ENCODE measurements at places on chromosomes 1 and 21.

DNA sequence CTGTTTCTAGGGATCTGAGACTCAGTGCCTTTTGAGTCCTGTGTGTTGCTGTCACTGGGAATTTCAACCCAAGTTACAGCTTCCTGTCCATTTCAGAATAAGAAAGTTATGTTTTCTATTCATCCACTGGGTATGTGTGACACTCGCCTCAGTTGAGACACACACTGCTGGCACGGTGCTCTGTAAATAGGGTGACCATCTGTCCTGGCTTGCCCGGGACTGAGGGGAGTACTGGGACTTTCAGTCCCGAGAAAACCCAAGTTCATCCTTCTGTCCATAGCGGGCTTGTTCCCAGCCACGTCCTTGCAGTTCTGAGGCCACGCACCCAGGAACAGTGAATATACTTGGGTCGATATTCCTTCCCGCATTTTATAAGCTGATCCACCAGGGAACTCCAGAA lies 56.3 kb upstream of the DISP3 start:
- DNase-seq, result no peak

- no peak for DNase-seq
These were observed 98.5 kb downstream of the MRPL37 start for GRCh38 chr1:54298284-54299033.

GRCh38 chr1:39153684-39154083 lies 50.8 kb upstream of the MACF1 start:
- DNase-seq, result no peak

- no peak for DNase-seq
These were observed 468 bp upstream of the ABCA4 start for GRCh38 chr1:94121411-94121821.

DNA sequence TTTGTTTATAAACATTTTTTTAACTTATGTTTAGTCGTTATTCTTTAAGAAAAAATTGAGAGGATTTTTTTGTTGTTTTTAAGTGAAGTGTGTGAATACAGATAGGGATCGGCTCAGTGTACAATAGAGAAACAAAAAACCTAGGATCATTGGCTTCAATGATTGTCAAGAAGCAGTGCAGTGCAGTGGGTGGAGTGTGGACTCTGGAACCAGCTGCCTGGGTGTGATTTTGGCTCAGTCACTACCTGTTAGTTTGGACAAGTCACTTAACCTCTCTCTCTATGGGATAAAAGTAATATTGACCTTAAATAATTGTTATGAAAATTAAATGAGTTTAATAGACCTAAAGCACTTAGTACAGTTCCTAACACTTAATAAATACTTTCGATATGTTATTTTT lies 41.3 kb downstream of the SCCPDH start:
- no peak for DNase-seq

GRCh38 chr1:201108614-201109013 lies 3.6 kb downstream of the CACNA1S start:
- DNase-seq, result no peak

- no peak for DNase-seq
These were observed 39.0 kb downstream of the NEXN start for GRCh38 chr1:77927414-77927813.

- no peak for DNase-seq
These were observed 12.4 kb downstream of the IER5 start for GRCh38 chr1:181100934-181101333.

DNA sequence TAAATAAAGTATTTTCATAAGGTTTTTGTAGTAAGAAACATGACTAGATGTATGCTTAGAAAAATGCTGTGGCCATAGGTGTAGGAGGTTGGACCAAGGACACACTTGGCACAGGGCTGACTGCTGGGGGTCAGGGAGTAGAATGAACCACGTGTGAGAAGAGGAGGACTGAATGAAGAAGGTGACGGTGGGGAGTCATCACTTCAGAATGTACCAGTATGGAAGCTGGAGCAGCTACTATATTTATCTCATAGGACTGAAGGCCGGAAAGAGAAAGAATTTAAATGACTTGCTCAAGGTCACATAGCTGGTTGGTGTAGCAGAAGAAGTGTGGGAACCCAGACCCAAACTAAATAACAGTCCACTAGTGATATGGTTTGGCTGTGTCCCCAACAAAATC lies 79.8 kb upstream of the HAO2 start:
- no peak for DNase-seq

GRCh38 chr21:43884012-43884860 lies 19.2 kb downstream of the AGPAT3 start:
- DNase-seq, result no peak

GRCh38 chr1:157162345-157162744 lies 24.1 kb upstream of the ETV3 start:
- DNase-seq, result no peak

GRCh38 chr1:167860231-167860923 lies 53.6 kb downstream of the ADCY10 start:
- DNase-seq, result no peak

DNA sequence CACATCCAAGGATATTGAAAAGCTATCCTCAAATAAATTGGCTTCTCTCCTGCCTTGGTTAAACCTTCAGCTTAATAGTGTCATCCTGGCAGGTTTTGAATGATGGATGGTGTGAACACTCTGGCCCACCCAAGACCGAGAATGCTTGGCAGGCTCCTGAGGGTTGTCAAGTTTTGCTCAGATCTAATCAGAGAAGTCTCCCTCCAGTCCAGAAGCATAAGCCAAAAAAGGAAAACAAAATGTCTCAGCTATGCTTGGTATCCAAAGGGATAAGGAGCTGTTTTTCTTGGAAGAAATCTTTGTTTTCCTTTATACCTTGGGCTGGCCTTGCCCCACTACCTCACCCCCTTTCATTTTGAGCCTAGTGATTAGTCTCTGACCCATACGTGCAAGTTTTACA lies 172.7 kb downstream of the CRB1 start:
- DNase-seq, result no peak

GRCh38 chr1:89309828-89310227 lies 37.2 kb upstream of the GBP5 start:
- no peak for DNase-seq

DNA sequence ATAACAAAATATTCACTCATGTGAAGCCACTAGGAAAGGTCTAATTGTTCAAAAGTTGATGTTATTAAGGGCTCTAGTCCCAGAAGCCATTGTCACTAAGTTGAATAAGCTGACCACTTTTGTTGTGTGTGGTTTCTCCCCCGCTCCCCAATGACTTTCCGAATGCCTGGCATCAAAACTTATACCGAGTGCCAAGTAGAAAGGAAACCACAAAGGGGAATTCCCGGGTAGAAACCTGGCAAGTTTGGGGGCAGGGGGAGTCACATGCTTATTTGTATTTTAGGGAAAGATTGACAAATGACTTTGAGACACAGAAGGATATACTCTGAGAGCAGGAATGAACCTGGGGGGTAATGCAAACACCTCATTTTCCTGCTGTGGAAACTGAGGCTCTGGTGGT lies 154.1 kb downstream of the TGFBR3 start:
- DNase-seq, result peak; percentile 6

- DNase-seq, result no peak
These were observed 323.5 kb upstream of the LRRC7 start for GRCh38 chr1:69244211-69244610.

DNA sequence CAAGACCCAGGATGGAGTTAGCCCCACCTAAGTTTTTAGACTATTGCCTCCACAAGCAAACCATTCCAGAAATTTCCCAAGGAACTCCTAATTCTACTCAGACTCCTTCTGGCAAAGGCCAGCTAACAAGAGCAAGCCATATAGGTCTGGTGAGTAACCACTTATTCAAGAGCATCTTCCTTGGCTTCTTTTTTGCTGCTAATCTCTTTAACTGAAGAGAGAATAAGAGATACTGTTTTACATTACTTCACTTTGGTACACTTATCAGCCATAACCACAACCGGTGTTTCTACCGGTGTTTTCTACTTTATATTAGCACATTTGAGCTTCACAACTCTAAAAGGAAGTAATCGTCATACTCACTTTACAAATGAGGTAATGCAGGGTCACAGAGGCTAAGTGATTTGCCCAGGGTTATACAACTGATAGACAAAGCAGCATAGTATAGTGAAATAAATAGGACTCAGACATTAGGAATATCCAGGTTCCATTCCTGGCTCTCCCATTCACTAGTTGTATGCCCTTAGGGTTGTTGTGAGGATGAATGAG lies 1.7 kb upstream of the EPS15 start:
- no peak for DNase-seq

- DNase-seq, result no peak
These were observed 25.1 kb upstream of the B3GALT2 start for GRCh38 chr1:193211539-193211938.

- no peak for DNase-seq
These were observed 39.2 kb downstream of the PRMT6 start for GRCh38 chr1:107095647-107096046.

GRCh38 chr1:41648230-41648629 lies 163.7 kb upstream of the EDN2 start:
- DNase-seq, result no peak

DNA sequence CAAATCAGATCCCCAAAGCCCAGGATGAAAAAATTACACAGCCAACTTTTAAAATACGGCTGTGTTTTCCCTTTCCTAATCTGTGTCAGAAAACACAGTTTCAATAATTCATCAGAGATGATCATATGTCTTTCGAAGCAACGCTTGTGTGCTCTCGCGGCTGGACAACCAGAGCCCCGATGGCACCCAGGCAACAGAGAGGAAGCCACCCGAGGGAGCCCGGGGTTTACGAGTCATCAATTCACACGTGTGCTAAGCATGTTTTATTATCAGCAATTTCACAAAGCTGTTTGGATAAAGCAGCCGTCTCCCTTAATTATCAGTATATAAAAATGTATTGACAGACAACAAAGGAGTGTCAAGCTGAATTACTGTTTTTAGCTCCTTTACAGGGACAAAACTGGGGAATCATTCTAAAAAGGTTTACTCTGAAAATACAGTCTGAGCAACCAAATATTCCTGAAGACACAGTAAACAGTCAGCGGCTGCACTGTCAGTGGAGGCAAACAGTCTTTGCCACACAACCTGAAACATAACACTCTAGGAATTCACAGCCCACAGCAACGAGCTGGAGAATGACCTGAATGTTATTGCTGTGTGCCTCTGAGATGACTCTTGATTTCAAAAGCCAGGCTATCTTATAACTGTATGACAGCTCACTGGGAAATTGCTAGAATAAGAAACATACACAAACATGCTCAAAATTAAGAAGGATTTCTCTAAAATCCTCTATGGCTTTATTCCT lies 201.0 kb downstream of the SIPA1L2 start:
- DNase-seq, result no peak

DNA sequence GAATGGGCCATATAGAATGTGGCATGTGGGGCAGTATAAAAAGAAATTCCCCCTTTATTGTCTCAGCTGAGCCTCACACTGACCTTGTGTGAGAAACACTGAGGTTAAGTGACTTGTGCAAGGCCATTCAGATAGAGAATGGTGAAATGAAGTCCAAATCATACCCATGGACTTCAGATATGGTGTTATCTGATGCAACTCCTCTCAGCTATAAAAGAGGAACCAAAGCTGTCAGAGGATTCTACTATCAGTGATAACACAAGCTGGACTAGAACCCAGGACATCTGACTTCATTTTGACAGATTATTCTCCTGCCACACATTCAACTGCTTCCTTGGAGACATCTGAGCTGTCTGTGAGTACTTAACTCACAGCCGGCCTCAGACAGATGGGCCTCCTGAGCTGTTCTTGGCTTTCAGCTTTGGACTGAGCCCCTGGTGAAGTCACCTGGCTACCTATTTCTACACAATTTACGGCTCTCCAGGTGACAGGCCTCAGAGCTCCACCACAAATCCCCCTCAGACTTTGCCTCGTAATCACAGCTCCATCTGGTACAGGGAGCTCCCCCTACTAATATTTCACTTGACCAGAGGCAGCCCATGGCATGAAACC lies 104.6 kb downstream of the PLXNA2 start:
- no peak for DNase-seq

GRCh38 chr1:216606047-216606637 lies 117.1 kb downstream of the ESRRG start:
- DNase-seq, result no peak

GRCh38 chr21:36237441-36237840 lies 80.8 kb downstream of the DOP1B start:
- DNase-seq, result no peak

DNA sequence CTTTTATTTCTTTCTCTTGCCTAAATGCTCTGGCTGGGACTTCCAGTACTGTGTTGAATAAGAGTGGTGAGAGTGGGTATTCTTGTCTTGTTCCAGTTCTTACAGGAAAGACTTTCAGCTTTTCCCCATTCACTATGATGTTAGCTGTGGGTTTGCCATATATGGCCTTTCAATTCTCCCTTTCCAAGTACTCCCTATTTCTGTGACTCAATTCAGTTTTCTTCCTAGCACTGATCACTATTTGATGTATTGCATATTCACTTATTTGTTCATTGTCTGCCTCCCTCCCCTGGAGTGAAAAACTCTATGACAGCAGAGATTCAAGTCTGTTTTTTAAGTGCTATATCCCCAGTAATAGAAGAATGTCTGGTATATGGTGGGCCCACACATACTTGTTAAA lies 618.2 kb upstream of the CAMK1G start:
- DNase-seq, result no peak

DNA sequence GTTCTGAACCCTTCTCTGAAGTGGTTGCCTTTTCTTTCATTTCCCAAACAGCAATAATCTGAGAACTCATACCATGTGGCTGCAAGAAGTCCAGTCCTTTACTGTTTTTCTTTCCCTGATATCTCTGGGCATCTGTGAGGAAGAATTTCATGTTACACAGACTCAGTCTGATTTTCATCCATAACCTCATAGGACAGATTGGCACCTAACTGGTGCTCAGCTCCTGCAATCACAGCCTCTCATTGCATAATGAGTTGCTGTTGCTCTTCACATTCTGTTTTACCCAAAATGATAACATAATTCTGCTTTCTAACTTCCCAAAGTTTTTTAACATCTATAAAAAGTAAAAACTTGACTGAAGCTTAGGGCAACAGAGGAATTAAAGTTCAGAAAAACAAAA lies 472.2 kb upstream of the PBX1 start:
- DNase-seq, result no peak

- DNase-seq, result no peak
These were observed 555.0 kb upstream of the PLXNA2 start for GRCh38 chr1:208799186-208799585.

DNA sequence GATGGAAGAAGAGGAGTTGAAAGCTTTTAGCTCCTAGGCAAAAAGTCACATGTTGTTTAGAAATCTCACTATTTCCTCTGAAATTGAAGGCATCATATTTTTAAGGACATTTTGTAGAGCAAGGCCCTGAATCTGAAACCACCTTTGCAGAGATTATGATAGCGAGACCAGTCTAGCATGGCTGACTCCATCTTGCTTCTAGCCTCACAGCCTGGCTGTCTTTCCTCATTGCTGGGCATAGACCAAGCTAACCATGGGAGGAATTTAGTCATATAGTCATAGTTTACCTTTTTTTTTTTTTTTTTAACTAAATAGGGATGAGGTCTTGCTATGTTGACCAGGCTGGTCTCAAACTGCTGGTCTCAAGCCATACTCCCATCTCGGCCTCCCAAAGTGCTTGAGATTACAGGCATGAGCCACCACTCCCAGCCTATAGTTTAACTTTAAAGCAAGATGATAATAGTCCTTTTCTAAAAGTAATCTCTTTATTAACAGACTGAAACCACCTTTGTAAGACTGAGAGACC lies 42.2 kb upstream of the ZNF326 start:
- DNase-seq, result no peak

All from stimulated activated CD4-positive, alpha-beta T cell treated with anti-CD3 and anti-CD28 coated beads, Interleukin-15, amount 100 ng/mL, for 1 hour (primary cell).